ENCODE measurements at places on chromosomes 11 and 22.

DNA sequence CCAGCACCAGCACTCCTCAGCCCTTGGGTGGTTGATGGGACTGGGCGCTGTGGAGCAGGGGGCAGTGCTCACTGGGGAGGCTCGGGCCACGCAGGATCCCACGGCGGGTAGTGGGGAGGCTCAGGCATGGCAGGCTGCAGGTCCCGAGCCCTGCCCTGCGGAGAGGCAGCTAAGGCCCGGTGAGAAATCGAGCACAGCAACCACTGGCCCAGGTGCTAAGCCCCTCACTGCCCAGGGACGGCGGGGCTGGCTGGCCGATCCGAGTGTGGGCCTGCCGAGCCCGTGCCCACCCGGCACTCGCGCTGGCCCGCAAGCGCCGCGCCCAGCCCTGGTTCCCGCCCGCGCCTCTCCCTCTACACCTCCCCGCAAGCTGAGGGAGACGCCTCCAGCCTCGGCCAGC, 56.0 kb upstream of the ZNF195 start:
- no peak for DNase-seq

DNA sequence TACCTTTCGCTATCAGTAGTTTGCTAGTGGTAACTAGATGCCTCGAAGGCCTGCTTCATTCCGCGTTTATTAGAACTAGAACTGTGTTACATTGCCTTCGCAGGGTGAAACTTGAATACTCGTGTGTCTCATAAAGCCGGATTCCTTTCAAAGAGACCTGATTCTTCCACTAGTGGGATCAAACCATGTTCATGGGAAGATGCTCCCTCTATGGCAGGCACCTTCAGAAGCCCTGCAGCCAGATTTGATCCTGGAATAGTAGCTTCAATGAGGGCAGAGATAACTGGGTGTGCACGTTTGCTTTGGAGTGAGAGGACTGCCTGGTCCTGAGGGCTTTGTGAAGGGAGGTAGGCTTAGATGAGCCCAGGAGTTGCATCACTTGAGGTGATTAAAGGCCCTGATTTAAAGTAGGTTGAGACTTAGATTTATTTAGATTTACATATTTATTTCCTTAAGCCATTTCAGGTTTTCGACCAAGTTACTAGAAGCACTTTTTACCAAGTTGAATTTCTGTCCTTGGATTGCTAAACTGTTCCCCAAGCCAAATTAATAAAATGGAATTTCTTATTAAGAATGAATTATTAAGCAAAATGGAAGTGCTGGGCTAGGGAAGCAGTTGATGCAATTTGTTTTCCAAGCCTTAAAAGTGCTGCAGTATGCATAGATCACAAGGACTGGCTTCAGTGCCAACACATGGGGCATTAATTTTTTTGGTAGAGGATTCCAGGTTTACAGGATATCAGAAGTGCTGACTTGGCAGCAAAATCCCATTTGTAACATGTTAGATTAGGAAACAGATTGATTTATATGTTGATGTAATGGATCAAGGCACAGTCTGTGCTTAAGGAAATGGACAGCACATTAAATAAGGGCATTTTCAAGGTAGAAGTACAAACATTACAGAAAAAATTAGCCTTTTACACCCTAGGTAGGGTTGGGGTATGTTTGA, 32.9 kb downstream of the APLP2 start:
- DNase-seq, result no peak

DNA sequence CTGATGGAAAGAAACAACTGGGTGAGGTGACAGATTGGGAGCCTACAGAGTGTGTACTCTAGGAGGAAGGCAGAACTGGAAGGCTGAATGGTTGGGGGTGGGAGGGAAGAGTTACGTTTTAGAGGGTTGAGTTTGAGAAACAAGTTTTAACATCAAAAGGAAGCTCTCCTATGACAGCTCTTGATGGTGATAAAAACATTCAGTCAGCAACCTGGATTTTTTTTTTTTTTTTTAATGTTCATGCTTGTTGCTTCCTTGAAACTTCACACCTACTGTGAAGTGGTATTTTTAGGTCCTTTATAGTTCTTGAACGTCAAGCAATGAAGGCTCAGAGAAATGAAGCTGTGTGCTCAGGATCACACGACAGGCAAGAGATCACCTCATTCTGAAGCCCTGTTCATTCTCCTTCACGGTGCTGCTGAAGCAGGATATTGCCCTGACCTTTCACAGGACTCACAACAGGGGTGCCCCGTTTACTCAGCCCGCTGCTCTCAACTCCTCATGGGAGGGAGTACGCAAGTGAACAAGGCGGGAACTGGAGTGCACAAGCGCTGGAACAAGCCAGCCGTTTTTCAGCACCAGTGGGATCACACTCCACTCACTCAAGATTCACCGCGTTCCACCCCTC, 1.6 kb upstream of the TMEM109 start:
- no peak for DNase-seq

DNA sequence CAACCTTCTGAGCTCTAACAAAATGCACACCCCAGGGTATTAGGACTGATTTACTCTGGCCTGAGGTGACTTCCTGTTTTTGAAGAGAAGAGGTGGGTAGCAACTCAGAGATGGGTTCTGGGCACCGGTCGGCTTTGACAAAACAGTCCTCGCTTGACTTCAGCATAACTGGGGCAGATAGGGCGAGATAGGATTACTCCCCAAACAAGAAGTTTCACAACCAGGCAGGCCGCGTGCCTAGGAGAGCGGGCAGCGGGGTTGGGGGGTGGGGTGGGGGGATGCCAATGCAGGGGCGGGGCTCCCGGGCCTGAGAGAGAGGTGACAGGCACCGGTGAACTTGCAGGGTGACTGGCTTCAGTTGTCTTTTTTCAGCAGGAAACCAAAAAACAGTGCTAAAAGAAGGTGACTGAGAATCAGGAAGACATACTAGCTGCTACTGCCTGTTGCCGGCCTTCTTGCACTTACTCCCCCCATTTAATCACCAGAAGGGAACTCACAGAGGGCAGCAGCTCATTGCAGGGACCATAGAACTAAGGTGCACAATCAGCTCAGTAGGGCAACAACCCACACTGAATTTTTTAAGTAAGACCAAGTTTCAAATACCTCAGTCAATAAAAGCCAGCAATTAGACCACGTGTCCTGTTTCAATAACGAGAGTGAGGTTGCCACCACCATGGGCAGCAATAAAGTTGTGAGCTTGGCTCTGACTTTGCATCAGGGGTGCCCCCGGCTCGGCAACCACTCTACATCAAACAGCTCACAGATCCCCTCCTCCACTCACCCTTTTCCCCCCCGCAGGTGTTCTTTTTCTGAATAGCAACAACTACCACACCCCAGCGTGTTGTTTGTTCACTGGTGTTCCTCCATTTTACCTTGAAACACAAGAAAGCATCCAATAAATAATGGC, 37.2 kb upstream of the ETS1 start:
- peak; percentile 63 for DNase-seq

GRCh38 chr11:101584129-101584515, 315 bp upstream of the TRPC6 start:
- DNase-seq, result no peak

GRCh38 chr11:62273789-62274275, 3.9 kb downstream of the SCGB2A2 start:
- no peak for DNase-seq

- no peak for DNase-seq
These were observed 227.0 kb upstream of the NCAM1 start for GRCh38 chr11:112734207-112734606.

GRCh38 chr11:61955422-61956135, 5.4 kb downstream of the BEST1 start:
- DNase-seq, result no peak

DNA sequence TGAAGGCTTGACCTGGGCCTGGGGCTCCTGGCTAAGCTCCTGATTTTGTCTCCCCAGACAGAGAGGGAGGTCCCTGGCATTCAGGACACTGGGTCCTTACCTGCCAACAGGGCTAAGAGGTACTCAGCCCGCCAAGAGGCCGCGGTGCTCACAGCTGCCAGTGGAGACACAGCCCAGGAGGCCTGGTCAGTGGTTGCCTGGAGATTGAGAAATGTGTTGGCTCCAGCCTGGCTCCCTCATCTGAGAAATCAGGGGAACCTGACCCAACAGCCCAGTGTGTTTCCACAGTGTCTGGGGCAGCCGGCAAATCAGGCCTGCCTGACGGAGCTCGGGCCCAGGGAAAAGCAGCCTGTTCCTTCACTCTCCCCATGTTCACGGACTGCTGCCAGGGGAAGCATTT, 79.4 kb upstream of the NAV2 start:
- no peak for DNase-seq
